MCF 10A (cell line): ENCODE measurements at places on chromosomes 3 and 15. TPM values are rescaled to one million over a fixed set of nuclear protein-coding genes. Genes with fewer than 3 reads are reported as not detected.

The CTXN2 gene
- total RNA-seq: not detected in 2 replicates

DNA sequence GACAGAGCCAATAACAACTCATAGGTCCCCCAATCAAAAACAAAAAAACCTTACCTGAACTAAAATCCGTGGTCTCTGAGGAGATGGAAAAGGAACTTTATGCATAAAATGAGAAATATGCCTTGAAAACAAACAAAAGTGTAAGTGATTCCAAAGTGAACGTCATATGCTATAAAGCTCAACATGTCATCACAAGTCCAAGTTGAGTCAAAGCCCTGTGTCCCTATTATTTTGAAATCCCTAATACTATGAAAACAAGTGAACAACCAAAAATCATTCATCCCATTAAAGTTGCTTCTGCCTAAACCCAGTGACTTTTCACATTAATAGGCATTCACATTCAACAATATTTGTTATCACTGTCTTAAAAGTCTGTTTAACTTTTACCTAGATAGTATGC lies 59.4 kb downstream of the DENND4A start:
- H3K27ac ChIP-seq: peak overlapping the region; percentile 96
- no peaks in the 10 kb centered on the region for H3K27me3 ChIP-seq
- DNase-seq: peak; percentile 54
- H3K4me3 ChIP-seq: peak overlapping the region; percentile 69
- peaks cover 41% of the 10 kb centered on the region for H3K36me3 ChIP-seq

DNA sequence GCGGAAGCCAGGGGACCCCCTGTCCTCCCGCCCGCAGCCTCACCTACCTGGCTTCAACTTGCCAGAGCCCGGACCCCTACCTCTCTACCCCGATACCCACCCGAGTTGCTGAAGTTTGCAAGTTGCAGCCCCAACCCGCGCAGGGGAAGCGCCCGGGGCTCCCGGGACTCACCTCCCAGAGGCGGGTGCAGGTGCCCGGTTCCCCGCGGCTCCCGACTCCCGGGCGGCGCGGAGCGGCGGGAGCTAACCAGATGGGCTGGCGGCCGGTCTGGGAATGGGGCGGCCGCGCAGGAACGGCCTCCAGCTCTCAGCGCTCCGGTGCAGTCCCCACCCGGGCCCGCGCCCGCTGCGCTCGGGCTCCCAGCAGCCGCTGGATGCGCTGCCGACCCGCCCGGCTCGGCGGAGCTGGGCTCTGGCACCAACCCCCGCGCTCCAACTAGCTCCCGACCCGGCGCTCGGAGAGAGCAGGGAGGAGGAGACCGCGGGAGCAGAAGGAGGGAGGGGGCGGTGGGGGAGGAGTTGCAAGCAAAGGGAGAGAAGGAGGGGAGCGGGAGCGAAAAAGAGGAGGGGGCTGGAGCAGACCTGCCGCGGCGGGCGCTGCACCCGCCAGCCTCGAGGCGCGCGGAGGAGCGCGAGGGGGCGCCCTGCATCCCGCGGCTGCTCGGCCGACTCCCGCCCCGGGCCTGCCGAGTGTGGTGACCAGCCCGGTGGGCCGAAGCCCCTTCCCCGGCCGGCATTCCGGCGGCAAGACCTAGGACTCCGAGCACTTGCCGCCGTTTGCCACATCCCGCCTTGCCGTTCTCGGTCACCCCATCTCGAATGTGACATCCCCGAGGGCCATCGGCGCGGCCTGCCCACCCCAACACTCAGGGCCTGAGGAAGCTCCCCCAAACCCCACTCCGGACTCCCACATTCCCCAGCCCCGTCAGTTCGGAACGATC lies at the start of gene SEMA5B:
TSS of gene SEMA5B (minus strand) at position 472 of the 941 bp plus-strand sequence. CDS start 66,500 bp downstream, outside the sequence.
- peak within 1 kb of the TSS; percentile 52 for H3K4me3 ChIP-seq
- no peak within 1 kb of the TSS for H3K27ac ChIP-seq
- H3K4me1 ChIP-seq: peaks cover 9% of the 10 kb centered on the region
- no peaks in the 10 kb centered on the region for H3K36me3 ChIP-seq

The PLA2G4F gene
- 0.30 TPM in 1 of 2 replicates, not detected in the other for total RNA-seq

DNA sequence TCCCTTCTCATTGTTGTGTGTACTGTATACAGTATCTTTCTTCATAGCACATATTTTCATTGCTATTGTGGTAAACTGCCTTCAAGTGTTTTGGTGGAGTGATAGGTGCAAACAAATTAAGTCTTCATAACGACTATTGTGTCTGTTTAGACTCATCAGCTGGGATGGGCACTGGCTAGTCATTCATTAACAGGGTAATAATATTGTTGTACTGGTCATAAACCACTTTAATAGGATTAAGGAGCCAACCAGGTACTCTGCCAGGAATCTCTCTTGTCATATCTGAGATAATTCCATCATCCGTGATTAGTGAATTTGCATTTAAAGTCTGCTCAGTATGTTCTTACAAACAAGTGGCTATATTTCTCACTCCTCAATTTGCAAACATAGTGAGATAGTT lies 10.2 kb upstream of the TMEM45A start:
- H3K36me3 ChIP-seq: no peaks in the 10 kb centered on the region
- H3K27ac ChIP-seq: no peak overlapping the region
- no peak overlapping the region for H3K4me3 ChIP-seq
- H3K4me1 ChIP-seq: no peaks in the 10 kb centered on the region
- H3K27me3 ChIP-seq: peaks cover 28% of the 10 kb centered on the region

The TGM4 gene
- total RNA-seq: 1.1 and 2.5 TPM in 2 replicates

The ATP13A5 gene
- total RNA-seq: not detected in 2 replicates

DNA sequence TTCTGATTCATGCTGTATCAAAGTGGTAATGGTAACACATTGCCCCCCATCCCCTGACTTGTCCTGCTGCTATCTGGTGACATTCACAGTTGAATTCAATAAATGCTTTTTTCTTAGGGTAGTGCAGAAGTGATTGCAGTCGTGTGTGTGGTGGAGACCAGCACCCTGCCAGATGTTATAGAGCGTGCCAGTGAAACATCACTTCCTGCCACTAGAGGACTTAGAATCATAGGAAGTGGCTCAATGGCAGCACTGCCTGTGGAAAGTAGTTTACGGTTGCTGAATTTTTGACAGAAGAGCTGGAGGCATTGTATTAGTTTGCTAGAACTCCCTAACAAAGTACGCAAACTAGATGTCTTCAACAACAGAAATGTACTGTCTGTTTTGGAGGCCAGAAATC lies 37.4 kb upstream of the P2RY12 start:
- no peak for DNase-seq
- no peak overlapping the region for H3K4me3 ChIP-seq
- no peak overlapping the region for H3K27ac ChIP-seq
- no peaks in the 10 kb centered on the region for H3K4me1 ChIP-seq

- no peaks in the 10 kb centered on the region for H3K36me3 ChIP-seq
- H3K4me1 ChIP-seq: peaks cover 23% of the 10 kb centered on the region
- no peaks in the 10 kb centered on the region for H3K27me3 ChIP-seq
- no peak for DNase-seq
- no peak overlapping the region for H3K27ac ChIP-seq
Observed at GRCh38 chr3:13501521-13501920, 21.4 kb downstream of the HDAC11 start.

The SLC22A13 gene
- 1.7 and 1.9 TPM in 2 replicates for total RNA-seq

- no peak for DNase-seq
- H3K4me3 ChIP-seq: no peak overlapping the region
- H3K27ac ChIP-seq: no peak overlapping the region
- H3K27me3 ChIP-seq: peaks cover 11% of the 10 kb centered on the region
Observed at GRCh38 chr3:114223143-114223542, 14.2 kb downstream of the ZNF80 start.

DNA sequence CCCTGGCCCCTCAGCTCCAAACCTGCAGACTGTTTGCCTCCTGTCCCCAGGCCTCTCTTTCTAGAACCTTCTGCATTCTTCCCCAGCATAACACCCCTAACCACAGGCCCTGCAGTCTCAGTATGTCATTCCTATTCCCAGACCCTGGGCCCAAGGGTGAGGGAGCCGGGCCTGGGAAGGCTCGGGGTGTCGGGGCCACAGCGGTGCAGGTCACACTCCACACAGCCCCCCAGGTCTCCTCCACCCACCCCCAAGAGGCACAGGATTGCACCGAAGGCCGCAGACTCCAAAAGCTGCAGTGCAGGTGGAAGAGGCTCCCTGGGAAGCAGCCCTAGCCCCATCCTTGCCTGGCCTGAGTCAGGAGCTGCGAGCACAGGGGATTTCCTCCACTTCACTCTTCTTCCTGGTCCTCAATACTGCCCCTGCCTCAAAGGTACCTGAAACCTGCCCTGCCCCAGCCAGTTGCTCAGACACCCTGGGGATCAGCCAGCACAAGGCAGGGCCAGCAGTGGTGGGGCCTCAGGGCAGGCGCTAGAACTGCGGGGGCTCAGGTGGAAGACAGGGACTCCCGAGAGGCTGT lies 31.1 kb downstream of the TNK2 start:
- H3K27ac ChIP-seq: peak overlapping the region; percentile 40
- DNase-seq: no peak
- H3K36me3 ChIP-seq: peaks cover 32% of the 10 kb centered on the region
- H3K27me3 ChIP-seq: no peaks in the 10 kb centered on the region

DNA sequence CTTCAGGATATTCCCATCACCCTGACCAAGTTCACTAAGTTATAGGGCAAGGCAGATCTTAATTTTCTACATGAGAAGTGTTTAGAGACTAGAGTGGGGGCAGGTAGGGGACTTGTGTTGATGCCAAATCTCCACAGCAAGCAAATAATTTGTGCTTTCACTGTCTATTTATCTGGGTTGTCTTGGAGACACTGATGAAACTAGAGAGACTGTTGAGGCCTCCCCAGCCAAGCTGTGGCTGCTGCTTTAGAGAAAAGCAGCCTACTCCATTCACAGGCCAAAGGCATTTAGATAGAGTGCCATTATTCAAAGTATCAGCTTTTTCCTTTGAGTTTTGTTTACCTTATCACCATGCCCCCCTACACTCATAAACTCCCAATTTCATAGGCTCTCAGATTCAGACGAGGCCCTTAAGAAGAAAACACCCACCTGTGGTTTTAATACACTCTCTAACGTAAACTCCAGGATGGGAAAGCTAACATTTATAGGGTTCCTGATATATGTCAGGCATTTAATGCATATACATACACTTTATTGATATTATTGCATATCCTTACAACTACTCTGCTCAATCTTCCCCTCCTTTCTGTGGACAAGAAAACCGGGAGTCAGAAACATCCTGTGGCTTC lies 130.4 kb upstream of the FOXB1 start:
- no peak for DNase-seq
- H3K4me3 ChIP-seq: no peak overlapping the region
- no peak overlapping the region for H3K27ac ChIP-seq
- H3K27me3 ChIP-seq: peaks cover 11% of the 10 kb centered on the region
- H3K4me1 ChIP-seq: peaks cover 5% of the 10 kb centered on the region
